ENCODE measurements at places on chromosomes 13 and 19. TPM values are rescaled to one million over a fixed set of nuclear protein-coding genes. Genes with fewer than 3 reads are reported as not detected.

LILRB5 gene
- not detected for total RNA-seq

SMIM7 gene
- 53.2 TPM for total RNA-seq

LPAR2 gene
- total RNA-seq, result 1.2 TPM

DIRAS1 gene
- 1.5 TPM for total RNA-seq

SPRED3 gene
- total RNA-seq, result 5.4 TPM

PEAK3 gene
- total RNA-seq, result 0.85 TPM

ZNF626 gene
- 0.45 TPM for total RNA-seq

COL4A1 gene
- total RNA-seq, result 5.1 TPM

RASGRP4 gene
- 0.09 TPM for total RNA-seq

C19orf25 gene
- 29.6 TPM for total RNA-seq

AXL gene
- 14.4 TPM for total RNA-seq

ZNF556 gene
- 0.14 TPM for total RNA-seq

TMPRSS9 gene
- 1.5 TPM for total RNA-seq

PEG3 gene
- total RNA-seq, result 2.5 TPM

ZNF625 gene
- total RNA-seq, result 4.8 TPM

COLGALT1 gene
- total RNA-seq, result 88.5 TPM

Data from motor neuron (in vitro differentiated cells).